Cortex of kidney (tissue), 1 donor: ENCODE measurements at places on chromosomes 2 and 18.

- DNase-seq: no peak
Observed at GRCh38 chr2:17894556-17894955, 16.1 kb downstream of the KCNS3 start.

DNA sequence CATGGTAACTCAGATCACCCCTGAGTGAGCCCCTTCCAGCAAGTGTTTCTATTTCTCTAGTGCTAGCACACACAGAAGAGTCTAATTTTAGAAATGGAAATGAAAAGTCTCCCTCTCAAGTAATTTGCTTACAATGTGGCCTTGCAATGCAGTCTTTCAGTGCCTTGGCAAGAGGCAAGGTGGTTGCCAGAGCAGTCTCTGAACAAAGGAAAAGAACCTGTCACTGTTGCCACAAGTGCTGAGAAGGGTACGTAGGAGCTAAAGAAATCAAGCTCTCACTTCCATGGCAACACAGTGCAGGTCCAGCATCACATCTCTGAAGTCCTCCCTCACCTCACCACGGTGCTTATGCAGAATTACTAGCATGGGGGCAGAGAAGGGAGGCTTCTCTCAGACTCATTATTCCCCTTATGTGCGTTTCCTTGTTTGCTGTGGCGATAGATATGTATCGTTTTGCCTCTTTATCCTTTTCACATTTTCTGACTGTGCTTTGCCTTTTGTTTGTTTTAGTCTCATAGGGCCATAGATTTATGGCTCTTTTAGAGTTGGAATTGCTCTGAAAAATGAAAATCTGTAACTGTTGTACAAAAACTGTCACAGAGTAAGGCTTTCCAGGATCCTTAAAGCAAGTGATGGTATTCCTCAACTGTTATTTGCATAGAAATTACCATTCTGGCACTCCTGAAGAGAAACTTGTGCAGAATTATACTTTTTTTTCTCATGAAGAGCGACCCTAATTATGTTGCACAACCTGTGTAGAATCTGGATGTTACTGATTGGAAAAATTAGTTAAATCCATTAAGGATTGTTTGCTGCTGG is 164.8 kb downstream of the CCDC85A start:
- DNase-seq: no peak

- no peak for DNase-seq
Observed at GRCh38 chr2:99470957-99471356, 18.9 kb downstream of the REV1 start.

DNA sequence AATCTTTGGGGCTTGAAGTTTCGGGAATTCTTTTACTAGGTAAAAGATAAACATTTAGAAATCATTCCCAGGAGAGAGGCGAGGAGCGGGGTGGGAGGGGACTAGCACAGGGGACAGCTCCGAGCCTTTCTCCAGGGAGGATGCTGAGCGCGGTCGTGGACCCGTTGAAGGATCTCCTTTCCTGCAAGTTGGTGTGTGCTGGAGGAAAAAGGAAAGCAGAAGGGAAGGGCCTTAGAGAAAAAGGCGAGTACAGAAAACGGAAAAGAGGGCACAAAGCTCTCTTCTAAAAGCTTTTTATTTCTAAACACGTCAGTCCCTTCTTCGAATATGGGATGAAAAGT is 640 bp downstream of the SLC39A6 start:
- no peak for DNase-seq

DNA sequence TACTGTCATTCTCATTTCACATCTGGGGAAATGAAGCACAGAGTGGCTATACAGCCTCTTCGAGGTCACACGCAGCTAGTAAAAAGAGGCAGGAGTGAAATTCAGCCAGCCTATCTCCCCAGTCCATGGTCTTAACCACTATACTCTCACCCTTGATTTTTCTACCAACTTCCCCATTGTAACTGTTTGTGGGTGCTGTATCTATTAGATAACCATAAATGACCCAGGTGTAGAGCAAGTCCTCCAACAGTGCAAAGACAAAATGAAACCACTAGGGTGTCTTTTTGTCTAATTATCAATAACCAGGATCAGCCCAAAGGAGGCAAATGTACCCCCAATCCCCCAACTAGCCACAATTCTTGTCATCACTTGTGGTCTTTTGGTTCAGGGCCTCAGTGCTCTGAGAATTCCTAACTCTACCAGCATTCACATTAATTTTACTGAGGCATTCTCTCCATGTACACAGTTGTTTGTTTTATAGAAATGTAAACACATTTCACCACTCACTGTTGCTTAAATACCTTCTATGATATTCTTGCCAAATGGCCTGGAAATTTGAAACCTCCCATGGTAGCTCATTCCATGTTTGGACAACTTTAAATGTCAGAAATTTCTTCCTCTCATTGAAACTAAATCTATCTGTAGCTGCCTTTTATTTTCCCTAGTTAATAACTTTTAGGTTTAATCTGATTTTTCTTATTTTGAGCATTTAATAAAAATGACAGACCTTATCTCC is 58.7 kb downstream of the SLC40A1 start:
- DNase-seq: no peak

DNA sequence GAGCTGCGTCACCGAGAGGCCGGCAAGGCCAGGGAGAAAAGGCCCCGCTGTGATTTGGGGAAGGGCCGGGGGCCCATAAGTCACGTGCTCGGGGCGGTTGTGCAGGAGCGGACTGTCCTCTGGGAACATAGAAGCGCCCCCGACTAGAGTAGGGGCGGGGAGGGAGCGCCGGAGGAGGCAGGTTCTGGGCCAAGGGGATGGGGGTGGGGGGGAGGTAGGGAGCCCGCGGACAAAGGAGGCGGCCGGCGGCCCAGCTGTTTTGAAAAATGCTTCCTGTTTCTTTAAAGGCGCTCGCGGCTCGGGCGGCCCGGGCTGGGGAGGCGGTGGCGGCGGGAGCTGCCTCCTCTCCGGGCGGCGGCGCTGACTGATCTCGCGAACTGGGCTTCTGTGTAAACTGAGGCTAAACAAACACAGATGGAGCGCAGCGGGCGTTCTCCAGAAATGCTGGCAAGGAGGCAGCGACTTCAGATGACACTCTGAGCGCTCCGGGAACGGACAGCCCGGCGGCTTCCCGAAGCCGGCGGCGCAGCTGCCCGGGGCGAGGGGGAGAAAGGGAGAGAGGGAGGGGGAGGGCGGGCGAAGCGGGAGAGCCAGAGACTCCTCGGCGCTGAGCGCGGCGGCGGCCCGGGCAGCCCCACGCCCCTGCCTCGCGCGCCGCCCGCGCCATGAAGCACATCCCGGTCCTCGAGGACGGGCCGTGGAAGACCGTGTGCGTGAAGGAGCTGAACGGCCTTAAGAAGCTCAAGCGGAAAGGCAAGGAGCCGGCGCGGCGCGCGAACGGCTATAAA is at the start of gene ATOH8:
TSS of gene ATOH8 (plus strand) at position 467 of the 788 bp plus-strand sequence. CDS start at position 666, 199 bp downstream.
- no peak for DNase-seq

- no peak for DNase-seq
Observed at GRCh38 chr2:10918661-10919409, 7.1 kb downstream of the KCNF1 start.

DNA sequence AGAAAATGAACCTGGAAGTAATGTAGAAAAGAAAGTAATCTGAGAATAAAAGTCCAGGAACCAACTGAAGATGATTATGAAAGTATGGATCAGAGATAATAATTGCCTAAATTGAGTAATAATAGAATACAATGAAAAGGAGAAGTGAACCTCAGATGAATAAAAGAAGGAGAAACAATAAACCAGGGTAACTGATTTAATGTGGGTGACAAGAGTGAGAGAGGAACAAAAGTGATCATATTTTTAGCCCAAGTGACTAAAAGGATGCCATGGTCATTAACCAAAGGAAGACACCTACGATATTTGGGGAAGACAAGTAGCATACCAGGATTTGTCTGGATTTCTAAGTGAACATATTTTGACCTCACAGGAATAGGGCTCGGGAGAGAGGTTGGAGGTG is 600.6 kb downstream of the RNF144A start:
- DNase-seq: no peak

DNA sequence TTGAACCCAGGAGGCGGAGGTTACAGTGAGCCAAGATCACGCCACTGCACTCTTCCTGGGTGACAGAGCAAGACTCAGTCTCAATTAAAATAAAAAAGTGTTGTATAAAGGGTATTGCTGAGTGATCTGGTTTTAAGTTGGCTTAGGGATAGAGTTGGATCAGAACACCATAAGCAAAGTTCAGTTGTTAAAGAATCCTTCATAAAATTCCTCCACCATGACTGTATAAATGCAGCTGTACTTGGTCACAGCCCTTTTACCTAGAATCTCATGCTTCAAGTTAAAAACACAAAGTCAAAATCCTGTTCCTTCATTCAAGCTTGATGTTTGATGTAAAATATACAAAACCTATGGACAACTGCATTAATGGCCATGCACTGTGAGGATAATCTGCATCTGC is 33.4 kb upstream of the PNO1 start:
- DNase-seq: no peak

DNA sequence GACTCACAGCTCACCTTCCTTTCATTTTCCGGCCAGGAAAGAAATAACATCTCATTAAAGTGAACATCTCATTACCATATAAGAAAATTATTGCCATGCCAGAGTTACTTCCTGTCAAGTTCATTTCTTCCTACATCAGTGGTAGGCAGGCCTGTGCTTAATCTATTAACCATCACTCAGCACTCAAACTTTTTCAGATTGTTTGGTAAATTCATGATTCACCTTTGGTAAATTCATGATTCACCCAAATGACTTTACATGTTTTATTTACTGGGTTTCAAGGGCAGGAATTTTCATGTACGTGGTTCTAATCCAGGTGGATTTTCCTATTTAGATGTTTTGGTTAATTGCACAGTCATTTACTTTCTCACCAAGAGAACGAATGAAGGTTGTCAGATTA is 116.5 kb downstream of the CSRNP3 start:
- no peak for DNase-seq

DNA sequence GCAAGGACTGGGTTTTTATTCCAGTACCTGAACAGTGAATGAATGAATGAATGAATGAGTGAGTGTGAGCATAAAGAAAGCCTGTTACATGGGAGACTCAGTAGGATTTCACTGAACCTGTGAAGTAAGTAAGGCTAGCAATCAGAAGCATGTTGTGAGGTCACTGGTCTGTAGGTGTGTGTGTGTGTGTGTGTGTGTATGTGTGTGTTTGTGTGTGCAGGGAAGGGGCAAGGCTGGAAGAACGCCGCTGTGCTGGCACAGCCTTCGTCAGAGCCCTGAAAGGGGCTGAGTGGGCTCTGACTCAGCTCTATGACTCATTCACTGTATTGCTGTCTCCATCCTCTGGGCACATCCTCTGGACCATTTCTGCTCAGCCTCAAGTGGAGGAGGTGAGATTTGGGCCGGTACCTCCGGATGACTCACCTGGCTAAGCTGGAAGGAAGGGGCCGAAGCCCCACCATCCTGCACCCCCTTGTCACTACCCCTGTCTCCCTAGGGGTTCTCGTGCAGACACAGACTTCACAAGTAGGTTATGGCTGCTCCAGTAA is 51.4 kb upstream of the MRPL33 start:
- no peak for DNase-seq

DNA sequence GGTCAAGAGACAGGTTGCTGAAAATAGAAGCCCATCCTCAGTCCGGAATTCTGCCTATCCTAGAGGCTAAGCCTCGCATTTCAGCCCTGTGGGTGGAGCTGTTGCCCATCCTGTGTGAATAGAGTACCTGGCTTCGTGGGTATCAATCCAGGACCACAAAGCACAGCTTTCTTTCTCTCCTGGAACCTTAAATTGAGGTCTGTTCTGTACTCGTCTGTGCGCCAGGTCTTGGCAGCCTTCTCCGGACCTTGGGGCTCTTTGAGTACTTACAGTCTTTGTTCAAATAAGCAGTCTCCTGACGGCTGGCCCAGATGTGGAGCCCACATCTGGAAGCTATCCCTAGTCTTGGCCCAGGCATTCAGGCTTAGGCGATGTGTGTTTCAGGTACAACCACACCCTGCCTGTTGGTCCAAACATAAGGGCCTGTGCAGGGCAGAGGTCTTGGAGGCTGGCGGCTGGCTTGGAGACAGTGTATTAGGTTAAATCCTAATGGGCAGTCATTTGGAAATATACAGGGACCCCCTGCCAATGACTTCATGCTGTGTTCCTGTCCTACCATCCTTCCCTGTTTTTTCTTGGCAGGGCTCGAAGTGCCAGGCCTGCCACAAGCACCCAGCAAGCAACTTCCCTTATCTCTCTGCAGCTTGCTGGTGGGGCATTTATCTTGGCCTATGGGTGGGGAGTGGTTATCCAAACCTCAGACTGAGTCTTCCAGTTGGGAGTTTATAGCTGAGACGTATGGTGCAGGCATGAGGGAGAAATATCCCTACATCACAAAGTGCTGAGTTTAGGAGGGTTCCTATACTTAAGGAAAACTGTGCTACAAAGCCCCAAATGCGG is 294.1 kb downstream of the BCL2 start:
- DNase-seq: no peak

- no peak for DNase-seq
Observed at GRCh38 chr18:25604196-25604893, 252.4 kb upstream of the ZNF521 start.

- DNase-seq: no peak
Observed at GRCh38 chr2:949384-950079, 1.1 kb upstream of the SNTG2 start.

DNA sequence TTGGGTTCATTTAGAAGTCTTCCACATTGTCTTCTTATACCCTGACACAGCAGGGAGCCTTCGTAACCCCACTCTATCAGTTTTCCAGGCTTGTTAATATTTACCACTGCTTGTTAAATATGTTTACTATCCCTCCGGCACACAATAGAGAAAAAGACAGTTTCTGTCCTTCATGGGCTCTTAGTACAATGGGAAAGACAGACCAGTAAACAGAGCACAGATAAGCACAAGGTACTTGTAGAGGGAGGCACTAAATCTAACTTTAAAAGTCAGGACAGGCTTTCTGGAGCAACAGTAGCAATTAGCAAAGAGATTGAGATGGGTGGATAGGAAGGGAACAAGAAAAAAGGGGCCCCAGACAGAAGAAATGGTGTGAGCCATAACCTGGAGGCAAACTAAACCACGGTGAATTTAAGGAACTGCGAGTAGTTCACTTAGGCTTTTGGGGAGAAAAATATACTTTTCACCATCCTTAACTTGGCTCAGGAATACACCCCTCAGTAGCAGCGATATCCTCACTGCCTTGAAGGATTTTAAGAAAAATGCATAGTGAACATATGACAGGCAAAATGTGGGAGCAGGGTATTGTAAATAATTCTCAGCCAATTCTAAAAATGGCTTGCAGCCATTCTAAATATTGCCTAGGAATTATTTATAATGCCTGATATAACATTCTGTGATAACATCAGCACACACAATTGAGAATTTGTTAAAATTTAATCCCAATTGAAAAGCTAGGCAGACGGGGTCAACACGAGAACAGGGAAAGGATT is 383.7 kb downstream of the CDH2 start:
- no peak for DNase-seq

- DNase-seq: no peak
Observed at GRCh38 chr2:31075431-31075830, 62.8 kb downstream of the GALNT14 start.

- DNase-seq: no peak
Observed at GRCh38 chr18:79930020-79930642, 21.3 kb downstream of the SLC66A2 start.

DNA sequence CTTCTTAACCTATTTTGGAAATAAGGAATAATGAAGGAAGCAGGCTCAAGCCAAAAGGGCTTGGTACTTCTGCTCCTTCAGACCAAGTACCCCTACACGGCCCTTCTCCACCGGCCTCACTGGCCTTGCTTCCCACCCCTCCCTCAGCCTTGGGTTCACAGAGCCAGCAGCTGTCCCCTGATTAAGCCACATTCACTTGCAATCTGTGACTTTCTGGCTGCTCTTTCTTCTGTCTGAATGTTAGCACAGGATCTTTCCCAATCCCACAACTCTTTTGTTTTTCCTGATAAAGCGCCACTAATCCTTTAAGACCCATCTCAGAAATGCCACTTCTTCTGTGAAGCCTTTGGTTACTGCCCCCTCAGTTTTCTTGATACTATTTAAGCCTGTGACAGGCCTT is 52.4 kb downstream of the REEP1 start:
- no peak for DNase-seq
